ENCODE measurements at places on chromosomes 13 and 19.

DNA sequence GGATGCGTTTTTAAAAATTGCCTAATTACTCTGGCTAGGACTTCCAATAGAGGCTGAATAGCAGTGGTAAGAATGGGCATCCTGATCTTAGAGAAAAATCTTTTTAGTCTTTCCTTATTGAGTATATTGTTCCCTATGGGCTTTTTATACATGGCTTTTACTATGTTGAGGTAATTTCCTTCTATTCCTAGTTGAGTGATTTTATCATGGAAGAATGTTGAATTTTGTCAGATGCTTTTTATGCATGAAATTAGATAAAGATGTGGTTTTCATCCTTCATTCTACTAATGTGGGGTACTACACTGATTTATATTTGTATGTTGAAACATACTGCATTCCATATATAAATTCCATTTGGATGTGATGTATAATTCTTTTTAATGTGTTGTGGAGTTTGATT is 2673.8 kb downstream of the PCDH9 start:
- DNase-seq = no peak

DNA sequence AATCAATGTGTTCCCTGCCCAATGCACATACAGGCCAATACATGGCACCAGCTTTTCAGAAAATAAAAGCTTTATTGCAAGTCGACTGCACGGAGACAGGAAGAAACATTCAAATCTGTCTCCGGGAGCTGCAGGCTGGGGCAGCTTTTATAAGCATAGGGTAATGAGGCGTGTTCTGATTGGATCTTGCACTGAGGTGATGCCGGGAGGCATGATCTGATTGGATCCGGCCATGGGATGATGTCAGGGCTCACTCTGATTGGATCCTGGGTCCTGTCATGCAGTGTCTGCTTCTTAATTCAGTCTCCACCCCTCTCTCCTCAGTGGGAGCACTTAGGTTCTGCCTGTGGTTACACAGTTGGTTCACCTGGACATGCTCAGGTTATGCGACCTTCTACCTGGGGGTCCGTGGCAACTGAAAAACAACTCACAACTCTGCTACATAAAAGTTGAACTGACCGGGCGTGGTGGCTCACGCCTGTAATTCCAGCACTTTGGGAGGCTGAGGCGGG is 11.8 kb upstream of the FBN3 start:
- no peak for DNase-seq

- no peak for DNase-seq
These were observed 81.8 kb downstream of the GPR12 start for GRCh38 chr13:26678796-26679195.

- DNase-seq = no peak
These were observed 752 bp downstream of the ZMYM5 start for GRCh38 chr13:19862481-19863313.

DNA sequence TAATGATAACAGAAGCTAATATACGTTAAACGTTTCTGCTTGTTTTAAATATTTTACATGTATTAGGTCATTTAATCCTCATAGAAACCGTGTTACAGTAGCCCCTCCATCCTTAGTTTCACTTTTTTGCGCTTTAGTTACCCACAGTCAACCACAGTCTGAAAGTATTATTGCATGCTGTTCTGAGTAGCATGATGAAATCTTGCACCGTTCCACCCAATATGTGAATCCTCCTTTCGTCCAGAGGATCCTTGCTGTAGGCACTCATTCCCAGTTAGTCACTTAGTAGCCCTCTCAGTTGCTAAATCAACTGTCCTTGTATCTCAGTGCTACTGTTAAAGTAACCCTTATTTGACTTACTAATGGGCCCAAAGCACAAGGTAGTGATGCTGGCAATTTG is 257.8 kb downstream of the ENOX1 start:
- DNase-seq = no peak

- no peak for DNase-seq
These were observed 138.3 kb downstream of the TEX29 start for GRCh38 chr13:111458739-111459138.

DNA sequence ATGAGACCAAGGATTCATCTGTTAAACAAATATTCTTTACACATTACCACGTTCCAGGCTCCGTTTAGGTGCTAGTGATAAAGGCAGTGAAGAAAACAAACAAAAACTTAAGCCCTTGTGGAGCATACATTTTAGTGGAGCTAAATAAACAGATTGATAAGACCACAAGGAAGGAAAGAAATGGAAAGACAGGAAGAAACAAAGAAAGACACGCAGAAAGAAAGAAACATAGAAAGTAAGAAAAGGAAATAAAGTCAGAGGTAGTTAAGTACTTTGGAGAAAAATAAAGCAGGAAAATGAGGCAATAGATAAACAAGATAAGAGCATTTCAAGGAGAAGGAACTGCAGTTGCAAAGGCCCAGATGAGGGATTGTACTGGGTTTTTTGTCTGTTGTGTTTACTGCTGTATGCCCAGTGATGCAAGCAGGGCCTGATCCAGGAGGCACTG is 998 bp downstream of the NFKBIB start:
- no peak for DNase-seq

GRCh38 chr13:82597747-82598146 is 1284.5 kb downstream of the SLITRK1 start:
- no peak for DNase-seq

DNA sequence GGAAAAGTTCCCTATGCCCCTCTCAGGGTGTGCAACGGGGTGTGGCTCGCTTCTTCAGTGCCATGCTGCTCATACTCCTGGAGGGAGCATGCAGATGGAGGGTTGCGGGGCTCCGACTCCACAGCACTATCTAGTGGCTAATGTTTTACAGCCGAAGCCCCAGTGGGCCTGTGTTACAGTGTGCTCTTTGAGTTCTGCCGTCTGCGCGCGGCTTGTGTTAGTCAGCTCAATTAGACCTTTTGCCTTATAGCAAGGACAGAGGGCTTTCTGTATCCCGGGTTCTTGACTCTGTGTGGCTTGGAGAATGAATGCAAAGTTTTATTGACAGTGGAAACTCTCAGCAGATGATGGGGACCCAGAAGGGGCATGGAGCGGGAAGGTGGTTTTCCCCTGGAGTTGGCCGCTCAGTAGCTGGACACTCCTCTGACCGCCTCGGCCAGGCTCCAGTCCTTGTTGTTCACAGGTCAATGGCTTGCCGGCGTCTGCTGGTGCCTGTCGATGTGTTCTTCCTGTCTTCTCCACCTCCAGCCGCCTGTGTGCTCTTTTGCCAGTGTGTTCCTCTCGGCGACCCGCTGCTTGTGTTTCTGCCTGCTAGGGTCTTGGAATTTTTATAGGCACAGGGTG is 383.4 kb downstream of the LMO7 start:
- no peak for DNase-seq
